ENCODE measurements at places on chromosomes 5 and 9. TPM values are rescaled to one million over a fixed set of nuclear protein-coding genes. Genes with fewer than 3 reads are reported as not detected.

LCN9 gene
- total RNA-seq = not detected

PKD2L2 gene
- not detected for total RNA-seq

WDR38 gene
- not detected for total RNA-seq

C5orf63 gene
- total RNA-seq = 1.5 TPM

FUT7 gene
- not detected for total RNA-seq

SPAG8 gene
- 0.55 TPM for total RNA-seq

PTBP3 gene
- total RNA-seq = 27.0 TPM

SLC6A19 gene
- not detected for total RNA-seq

BNC2 gene
- total RNA-seq = 20.6 TPM

LRRC70 gene
- total RNA-seq = 1.2 TPM

NRARP gene
- total RNA-seq = 0.30 TPM

TEK gene
- 89.3 TPM for total RNA-seq

HABP4 gene
- total RNA-seq = 13.7 TPM

ANKDD1B gene
- total RNA-seq = 1.6 TPM

PRDM9 gene
- not detected for total RNA-seq

MAP1B gene
- total RNA-seq = 501 TPM

RNF183 gene
- not detected for total RNA-seq

ABLIM3 gene
- 4.2 TPM for total RNA-seq

EIF4E1B gene
- not detected for total RNA-seq

GALNT12 gene
- 72.3 TPM for total RNA-seq

BRINP1 gene
- total RNA-seq = not detected

COL15A1 gene
- 49.9 TPM for total RNA-seq

FOCAD gene
- 129 TPM for total RNA-seq

BTNL3 gene
- not detected for total RNA-seq

ZNF618 gene
- total RNA-seq = 13.5 TPM

IFNA13 gene
- not detected for total RNA-seq

SAPCD2 gene
- total RNA-seq = 5.7 TPM

MAST4 gene
- 13.1 TPM for total RNA-seq

GABRA1 gene
- not detected for total RNA-seq

RALGPS1 gene
- 1.5 TPM for total RNA-seq
